Cardiac muscle cell (in vitro differentiated cells and primary cell): ENCODE measurements at places on chromosomes 3 and 15. TPM values are rescaled to one million over a fixed set of nuclear protein-coding genes. Genes with fewer than 3 reads are reported as not detected.

- H3K4me1 ChIP-seq, result no peaks in the 10 kb centered on the region
- DNase-seq, result peak; percentile 56
- no peak overlapping the region for H3K4me3 ChIP-seq
- H3K27me3 ChIP-seq, result peaks cover 17% of the 10 kb centered on the region
Measured at GRCh38 chr3:124078953-124079911, 87.3 kb upstream of the ROPN1 start.

DNA sequence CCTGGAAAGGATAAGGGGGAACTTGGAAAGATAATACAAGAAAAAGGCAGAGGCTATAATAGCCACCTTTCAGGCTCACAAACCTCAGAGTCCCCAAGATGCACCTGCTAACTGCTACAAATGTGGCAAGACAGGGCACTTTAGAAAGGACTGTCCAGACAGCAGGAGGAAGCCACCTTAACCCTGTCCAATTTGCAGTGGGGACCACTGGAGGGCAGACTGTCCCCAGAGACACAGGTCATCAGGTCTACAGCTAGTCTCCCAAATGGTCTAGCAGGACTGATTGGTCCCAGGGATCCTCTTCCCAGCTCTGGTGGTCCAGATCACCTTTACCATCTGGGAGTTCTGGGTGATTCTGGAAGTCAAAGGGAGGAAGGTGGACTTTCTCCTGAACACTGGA lies 882.5 kb upstream of the GBE1 start:
- no peaks in the 10 kb centered on the region for H3K27me3 ChIP-seq
- H3K4me3 ChIP-seq, result no peak overlapping the region
- no peak overlapping the region for H3K27ac ChIP-seq
- DNase-seq, result peak; percentile 45
- no peaks in the 10 kb centered on the region for H3K4me1 ChIP-seq
- H3K36me3 ChIP-seq, result no peaks in the 10 kb centered on the region

Gene SEMA3F
- total RNA-seq, result 21.0 and 27.6 TPM in 2 replicates

GRCh38 chr15:77510066-77511057 lies 89.7 kb downstream of the HMG20A start:
- H3K27ac ChIP-seq, result no peak overlapping the region
- no peaks in the 10 kb centered on the region for H3K27me3 ChIP-seq
- H3K36me3 ChIP-seq, result no peaks in the 10 kb centered on the region
- H3K4me1 ChIP-seq, result no peaks in the 10 kb centered on the region
- DNase-seq, result no peak
- no peak overlapping the region for H3K4me3 ChIP-seq

GRCh38 chr3:170864525-170865208 lies 5.3 kb downstream of the RPL22L1 start:
- H3K36me3 ChIP-seq, result peaks cover 26% of the 10 kb centered on the region
- no peak overlapping the region for H3K27ac ChIP-seq
- no peaks in the 10 kb centered on the region for H3K27me3 ChIP-seq
- no peak for DNase-seq

GRCh38 chr3:58352626-58353025 lies 19.9 kb downstream of the PXK start:
- no peak for DNase-seq
- no peaks in the 10 kb centered on the region for H3K36me3 ChIP-seq
- H3K4me3 ChIP-seq, result no peak overlapping the region
- peaks cover 10% of the 10 kb centered on the region for H3K4me1 ChIP-seq

DNA sequence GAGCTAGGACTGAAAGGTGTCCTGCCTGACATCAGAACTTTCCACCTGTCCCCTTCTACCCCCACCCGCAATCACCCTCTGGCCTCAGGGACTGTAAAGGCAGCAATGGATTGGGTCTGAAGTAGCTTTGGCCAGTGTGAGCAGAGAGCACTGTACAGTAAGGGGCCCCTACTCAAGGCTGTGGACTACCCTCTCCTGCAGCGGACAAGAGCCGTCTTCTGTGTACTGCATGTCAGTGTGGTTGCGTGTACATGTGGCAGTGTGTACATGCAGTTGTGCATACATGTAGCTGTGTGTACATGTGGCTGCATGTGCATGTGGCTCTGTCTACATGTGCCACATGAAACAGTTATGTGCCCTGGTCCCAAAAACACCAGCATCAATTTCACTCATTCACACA lies 205.9 kb upstream of the LINGO1 start:
- no peaks in the 10 kb centered on the region for H3K4me1 ChIP-seq
- H3K36me3 ChIP-seq, result no peaks in the 10 kb centered on the region
- DNase-seq, result no peak
- no peak overlapping the region for H3K4me3 ChIP-seq
- no peak overlapping the region for H3K27ac ChIP-seq
- H3K27me3 ChIP-seq, result no peaks in the 10 kb centered on the region

DNA sequence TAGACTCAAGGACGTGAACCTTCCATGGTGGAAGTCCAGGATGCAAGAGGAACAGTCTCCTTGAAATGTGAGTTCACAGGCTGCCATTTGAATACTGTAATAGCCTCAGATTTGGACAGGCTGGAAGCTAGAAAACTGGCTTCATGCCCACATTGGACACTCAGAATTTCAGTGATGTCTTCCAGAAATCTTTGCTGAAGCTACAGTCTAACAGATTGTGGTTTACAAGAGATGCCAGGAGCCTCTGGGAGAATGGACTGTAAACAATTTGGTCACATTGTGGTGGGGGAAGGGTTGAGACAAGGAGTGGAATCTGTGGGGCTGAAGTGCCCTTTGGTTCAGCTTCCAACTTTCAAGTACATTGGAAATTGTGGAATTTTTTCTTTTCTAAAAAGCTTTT lies 252.0 kb upstream of the PROK2 start:
- H3K27me3 ChIP-seq, result no peaks in the 10 kb centered on the region
- H3K36me3 ChIP-seq, result no peaks in the 10 kb centered on the region
- no peak overlapping the region for H3K27ac ChIP-seq
- DNase-seq, result no peak
- no peak overlapping the region for H3K4me3 ChIP-seq

Gene C3orf49
- total RNA-seq, result not detected in 2 replicates

DNA sequence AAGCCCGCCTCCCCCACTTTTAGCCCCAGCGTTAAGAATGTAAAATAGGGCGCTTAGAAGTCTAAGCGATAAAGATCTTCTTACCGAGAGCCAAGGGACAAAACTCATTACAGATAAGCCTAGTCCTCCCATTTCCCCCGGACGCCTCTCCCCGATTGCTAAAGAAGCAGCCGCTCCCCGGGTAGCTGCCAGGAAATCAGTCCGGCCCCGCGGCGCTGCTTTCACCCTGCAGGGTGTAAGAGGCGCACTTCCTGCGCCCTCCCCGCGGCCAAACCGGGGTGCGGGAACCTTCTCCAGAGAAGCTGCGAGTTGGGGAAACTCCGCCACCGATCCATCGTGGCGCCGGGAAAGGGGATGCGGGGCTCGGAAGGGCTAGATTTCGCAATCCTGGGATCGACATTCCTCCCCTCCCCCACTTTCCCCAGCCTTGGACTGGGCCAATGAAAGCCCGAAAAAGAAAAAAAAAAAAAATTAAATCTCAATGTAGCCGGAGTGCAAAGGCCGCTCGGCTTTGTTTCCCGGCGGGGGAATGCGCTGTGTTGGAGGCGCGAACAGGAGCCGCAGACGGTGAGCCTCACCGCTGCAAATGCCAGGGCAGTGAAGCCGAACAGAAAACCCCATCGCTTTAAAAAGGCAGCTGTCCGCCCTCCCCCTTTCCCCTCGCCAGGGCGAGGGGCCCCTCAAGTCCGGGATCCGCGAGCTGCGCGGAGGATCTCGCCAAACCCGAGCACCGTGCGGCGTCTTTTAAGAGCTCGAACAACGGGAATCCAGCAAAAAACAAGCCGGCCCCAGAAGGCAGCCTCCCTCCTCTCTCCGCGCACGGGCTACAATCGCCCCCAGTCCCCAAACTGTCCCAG lies 626 bp upstream of the PTPRG start:
- peak overlapping the region; percentile 90 for H3K4me3 ChIP-seq
- peak; percentile 95 for DNase-seq
- H3K36me3 ChIP-seq, result no peaks in the 10 kb centered on the region

DNA sequence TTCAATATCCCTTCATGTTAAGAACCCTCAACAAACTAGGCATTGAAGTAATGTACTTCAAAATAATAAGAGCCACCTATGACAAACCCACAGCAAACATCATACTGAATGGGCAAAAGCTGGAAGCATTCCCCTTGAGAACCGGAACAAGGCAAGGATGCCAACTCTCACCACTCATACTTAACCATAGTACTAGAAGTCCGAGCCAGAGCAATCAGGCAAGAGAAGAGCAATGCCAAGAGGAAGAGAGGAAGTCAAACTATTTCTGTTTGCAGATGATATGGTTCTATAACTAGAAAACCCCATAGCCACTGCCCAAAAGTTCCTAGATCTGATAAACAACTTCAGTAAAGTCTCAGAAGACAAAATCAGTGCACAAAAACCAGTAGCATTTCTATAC lies 161.9 kb downstream of the UBE2E2 start:
- H3K4me1 ChIP-seq, result no peaks in the 10 kb centered on the region
- no peaks in the 10 kb centered on the region for H3K27me3 ChIP-seq
- no peak for DNase-seq
- no peak overlapping the region for H3K27ac ChIP-seq

Gene DOCK3
- 0.42 and 1.3 TPM in 2 replicates for total RNA-seq
